Esophagus mucosa (tissue), 1 donor: ENCODE measurements at places on chromosomes 11 and 22.

- ATAC-seq, result peak; percentile 57
Measured at GRCh38 chr11:2419638-2420501, 19.3 kb downstream of the TSSC4 start.

DNA sequence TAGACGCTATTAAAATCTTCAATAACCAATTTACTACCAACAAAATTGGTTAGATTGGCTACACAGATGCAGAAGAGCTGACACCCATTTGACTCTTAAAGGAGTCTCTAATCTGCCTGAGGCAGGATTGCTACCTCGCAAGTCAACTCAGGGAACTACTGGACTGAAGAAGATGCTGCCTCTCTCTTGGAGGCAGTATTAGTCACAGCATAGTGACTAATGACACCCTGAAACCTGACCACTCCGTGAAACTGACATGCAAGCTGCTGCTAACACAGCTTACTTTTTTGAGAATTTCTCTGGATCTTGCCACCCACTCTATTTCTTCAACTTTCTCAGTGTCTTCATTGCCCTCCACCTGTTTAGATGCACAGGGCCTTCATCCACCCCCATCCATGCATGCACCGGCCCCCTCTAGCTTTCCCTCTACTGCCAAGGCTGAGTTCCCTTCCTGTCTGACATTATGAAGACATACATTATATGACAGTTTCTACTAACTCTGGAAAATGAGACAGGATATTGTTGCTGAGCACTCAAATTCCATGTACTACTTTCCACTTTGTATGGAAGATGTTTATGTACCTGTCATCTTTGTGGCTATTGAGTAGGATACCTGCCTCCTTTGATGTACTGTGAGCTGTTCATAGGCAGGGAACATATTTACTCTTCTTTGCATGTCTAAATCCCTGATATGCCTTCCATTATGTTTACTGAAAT is 183.2 kb downstream of the MSANTD4 start:
- ATAC-seq, result peak; percentile 33

DNA sequence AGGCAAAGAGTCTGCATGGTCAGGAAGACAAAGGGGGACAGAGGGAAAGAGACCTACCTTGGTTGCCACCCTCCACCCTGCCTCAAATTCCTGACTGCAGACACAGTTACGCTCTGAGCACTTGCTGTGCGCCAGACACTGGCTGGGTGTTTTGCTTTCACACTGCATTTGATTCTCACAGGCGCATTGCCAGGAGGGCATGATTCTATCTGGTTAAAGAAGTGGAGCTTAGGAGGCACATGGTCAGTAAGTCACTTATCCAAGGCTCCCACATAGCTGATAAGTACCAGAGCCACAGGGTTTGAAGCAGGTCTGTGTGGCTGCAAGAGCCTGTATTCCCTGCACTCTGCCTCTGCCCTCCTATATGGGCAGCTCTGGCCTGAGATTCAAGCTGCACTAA is 103.9 kb downstream of the TIMP3 start:
- no peak for ATAC-seq

GRCh38 chr11:78990261-78990660 is 415.6 kb upstream of the NARS2 start:
- no peak for ATAC-seq
